ENCODE measurements at places on chromosomes 11 and 22.

- DNase-seq = no peak
Observed at GRCh38 chr11:68882391-68882790, 21.2 kb downstream of the MRPL21 start.

- no peak for DNase-seq
Observed at GRCh38 chr11:117678658-117679406, 118.2 kb downstream of the DSCAML1 start.

GRCh38 chr22:20115691-20116375 is at the start of gene RANBP1:
Gene RANBP1, plus strand, starts transcription at chr22:20116104. Its CDS starts 81 bp downstream, at chr22:20116185.
- no peak for DNase-seq

- no peak for DNase-seq
Observed at GRCh38 chr11:13880634-13881033, 81.9 kb upstream of the SPON1 start.

DNA sequence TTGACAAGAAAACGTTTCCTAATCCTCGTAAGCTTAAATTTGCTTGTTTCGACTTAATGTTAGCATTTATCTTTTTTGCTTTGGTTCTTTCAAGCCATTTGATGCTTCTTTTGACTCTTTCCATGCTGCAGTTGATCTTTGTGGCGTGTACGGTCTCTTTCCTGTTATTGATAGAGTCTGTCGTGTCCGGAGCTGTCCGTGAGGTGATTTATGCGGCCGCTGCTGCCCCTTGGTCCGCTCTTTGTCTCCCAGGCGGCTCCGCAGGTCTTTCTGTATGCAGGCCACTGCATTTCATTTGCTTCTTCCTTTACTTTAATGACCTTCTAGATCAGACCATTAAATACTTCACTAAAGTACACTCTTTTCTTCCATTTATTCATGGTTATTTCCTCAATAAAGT is 50.3 kb downstream of the TBC1D22A start:
- DNase-seq = no peak

DNA sequence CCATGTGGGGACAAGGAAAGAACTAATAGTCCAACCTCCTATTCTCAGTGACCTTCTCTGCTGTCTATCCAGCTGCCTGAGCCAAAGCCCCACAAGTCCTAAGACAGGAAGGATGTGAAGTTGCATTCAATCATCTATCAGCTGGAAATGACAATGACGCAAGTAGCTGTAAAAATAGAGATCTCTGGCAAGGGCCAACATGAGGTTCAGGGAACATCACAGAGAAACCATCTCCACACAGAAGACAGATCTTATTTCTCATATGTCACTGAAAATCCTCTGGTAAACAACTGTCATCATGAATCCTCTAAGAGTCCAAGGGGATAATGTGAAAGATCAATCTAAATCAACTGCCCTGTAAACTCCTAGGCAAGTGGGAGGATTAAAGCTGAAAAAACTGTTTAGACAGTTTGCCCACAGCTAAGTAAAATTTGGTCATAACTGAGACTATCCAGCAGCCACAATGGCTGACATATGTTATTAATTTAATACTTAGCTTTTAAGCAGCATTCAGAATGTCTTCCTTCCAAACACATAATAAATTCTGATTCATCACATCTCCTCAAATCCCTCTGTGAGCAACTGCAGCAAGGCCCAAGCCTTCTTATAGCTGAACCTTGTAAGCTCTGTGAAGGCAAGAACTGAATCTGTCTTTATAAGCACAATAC is 52.1 kb downstream of the ALG9 start:
- DNase-seq = no peak

DNA sequence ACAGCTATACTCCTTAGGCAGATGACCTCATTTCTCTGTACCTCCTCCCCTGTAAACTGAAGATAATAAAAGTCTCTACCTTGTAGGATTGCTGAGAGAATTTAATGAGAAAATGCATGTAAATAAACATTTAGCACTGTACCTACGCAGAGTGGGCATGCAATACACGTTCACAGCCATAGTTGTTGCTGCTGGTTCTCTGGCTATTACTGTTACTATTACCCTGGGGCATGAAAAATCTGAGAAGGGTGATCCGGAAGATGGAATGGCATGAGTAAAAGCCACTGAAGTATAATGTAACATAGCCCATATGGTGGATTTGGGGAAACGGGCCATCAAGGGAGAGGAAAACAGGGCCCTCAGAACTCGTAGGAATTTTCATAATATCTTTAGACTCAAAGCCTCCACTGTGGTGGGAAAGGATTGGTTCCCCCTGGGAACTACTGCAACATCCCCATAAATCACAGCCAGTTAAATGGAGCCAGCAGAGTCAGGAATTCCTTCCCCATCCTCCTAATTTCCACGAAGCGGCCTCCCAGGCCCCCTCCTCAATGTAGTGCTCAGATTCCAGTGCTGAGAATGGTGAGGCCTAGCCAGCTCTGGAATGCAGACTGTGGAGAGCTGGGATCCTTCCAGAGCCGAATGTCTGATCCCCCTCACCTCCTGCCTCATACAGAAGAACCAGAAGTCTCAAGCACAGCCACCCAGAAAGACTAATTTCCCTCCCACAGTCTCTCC is 205.3 kb downstream of the MN1 start:
- DNase-seq = no peak

DNA sequence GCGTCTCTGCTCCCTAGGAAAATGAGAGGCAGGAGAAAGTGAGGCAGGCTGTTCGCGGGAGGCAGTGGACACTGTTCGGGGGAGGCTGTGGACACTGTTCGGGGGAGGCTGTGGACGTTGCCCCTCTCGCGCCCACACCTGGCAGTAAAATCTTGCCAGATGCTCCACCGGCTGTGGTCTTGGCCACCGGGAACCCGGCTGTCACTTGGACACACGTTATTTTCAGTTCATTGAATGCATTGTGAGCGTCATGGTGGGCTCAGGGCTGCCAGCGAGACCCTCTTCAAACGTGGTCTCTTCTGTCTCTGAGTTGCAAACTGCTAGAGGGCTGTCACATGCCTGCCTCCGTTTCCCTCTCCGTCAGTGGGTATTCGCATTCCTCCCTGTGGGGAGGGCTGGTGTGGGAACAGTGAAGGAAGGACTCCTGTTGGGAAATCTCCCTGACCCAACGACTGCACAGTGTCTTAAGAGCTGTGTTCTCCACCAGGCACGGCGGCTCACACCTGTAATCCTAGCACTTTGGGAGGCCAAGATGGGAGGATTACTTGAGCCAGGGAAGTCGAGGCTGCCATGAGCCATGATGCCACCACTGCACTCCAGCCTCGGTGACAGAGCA is 1.4 kb downstream of the PRR5 start:
- DNase-seq = no peak
